HCT116 (cell line): ENCODE measurements at places on chromosomes 13 and 19.

- no peaks in the 10 kb centered on the region for H3K27me3 ChIP-seq
- H3K36me3 ChIP-seq = no peaks in the 10 kb centered on the region
- DNase-seq = no peak
- H3K4me3 ChIP-seq = no peak overlapping the region
These were observed 2.4 kb downstream of the LIN7B start for GRCh38 chr19:49116544-49116943.

- H3K36me3 ChIP-seq = no peaks in the 10 kb centered on the region
- H3K27ac ChIP-seq = peak overlapping the region; percentile 40; the same call in 1 of the 2 replicates
- H3K4me3 ChIP-seq = peak overlapping the region; percentile 50
- peak; percentile 12 for DNase-seq
These were observed 165.0 kb downstream of the USP12 start for GRCh38 chr13:27006519-27007161.

DNA sequence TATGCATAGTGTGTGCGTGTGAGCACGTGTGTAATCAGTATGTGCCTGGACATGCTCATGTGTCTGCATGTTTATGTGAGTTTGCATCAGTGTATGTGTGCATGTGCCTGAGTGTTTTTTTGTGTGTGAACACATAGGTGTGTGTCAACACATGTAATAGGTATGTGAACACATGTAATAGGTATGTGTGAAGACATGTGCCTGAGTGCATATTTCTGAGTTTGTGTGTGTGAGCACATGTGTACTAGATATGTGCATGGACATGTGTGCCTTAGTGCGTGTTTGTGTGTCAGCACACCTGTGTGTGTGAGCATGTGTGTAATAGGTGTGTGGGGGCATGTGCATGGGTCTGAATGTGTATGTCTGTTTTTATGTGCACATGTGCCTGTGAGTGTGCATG lies 7.4 kb downstream of the SPPL2B start:
- peak overlapping the region; percentile 35; the same call in 1 of the 2 replicates for H3K27ac ChIP-seq
- H3K4me1 ChIP-seq = no peaks in the 10 kb centered on the region
- no peak for DNase-seq
- H3K27me3 ChIP-seq = no peaks in the 10 kb centered on the region
- H3K4me3 ChIP-seq = no peak overlapping the region

DNA sequence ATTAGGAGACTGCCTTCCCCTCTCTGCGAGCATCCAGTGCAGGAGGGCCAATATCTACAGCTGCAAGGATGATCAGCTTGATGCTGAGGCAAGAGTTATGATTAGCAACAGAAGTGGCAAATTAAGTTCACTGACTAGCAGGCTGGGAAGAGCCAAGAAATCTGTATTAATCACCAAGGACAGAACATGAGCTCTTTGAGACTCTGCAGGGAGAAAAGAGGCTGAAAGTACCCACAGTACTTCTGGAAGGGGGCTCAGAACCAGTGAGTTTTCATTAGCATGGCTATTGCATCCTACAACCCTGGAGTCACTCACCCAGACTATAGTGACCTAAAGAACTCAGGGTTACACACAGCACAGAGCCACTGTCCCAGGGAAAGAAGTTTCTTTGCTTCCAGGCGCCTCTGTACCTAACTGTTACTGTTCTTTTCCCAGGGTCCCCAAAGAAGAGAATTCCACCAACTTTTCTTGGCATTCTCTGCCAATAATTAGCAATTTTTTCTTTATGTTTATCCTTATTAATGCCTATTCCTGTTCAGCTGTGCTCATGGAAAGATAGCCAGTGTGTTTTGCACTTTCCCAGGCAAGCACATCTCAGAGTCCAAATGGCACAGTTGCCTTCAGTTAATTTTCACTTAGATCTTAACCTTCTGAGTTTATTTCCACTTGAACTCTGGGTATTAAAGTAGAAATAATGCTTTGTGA lies 25.8 kb upstream of the MEDAG start:
- H3K27me3 ChIP-seq = no peaks in the 10 kb centered on the region; the same call in 1 of the 2 replicates
- H3K4me1 ChIP-seq = no peaks in the 10 kb centered on the region
- no peaks in the 10 kb centered on the region for H3K36me3 ChIP-seq
- H3K27ac ChIP-seq = no peak overlapping the region
- no peak for DNase-seq

DNA sequence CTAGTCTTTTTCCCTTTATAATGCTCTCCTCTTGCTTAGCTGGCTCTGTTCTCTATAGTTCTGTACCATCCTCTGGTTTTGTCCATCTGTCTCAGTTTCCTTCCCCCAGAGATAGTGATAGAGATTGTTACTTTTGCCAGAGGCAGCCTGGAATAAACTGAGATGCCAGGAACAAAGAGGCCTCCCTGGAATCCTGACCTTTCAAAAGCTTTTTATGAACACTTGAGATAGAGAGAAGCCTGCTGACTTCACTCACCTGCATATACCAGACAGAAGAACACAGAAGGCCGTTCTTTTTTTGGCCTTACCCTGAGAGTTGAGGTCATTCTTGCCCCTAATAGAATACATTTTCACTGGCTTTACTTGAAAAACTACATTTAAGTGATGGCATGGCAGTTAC lies 150.2 kb downstream of the LHFPL6 start:
- H3K4me1 ChIP-seq = no peaks in the 10 kb centered on the region
- H3K27ac ChIP-seq = no peak overlapping the region
- peaks cover 44% of the 10 kb centered on the region for H3K27me3 ChIP-seq
- no peak overlapping the region for H3K4me3 ChIP-seq
